ENCODE measurements at places on chromosomes 3 and 15.

DNA sequence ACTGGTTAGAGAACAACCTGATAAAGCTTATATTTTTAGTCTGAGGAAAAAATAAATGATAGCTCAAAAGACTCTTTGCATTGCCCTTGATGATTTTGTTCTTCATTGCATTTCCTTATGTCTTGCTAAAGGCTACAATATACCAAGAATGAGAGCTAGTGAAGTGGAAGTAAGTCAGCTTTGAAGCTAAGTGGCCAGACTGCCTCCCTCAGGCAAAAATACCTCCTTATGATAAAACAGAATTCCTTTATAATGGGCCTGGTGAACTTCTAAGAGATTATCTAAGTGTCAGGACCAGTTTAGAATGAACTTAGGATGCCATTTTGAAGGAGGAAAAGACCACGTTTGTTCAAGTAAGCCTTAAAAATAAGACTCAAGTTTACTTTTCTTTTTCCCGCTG is 678.4 kb downstream of the ROBO2 start:
- no peak for DNase-seq

DNA sequence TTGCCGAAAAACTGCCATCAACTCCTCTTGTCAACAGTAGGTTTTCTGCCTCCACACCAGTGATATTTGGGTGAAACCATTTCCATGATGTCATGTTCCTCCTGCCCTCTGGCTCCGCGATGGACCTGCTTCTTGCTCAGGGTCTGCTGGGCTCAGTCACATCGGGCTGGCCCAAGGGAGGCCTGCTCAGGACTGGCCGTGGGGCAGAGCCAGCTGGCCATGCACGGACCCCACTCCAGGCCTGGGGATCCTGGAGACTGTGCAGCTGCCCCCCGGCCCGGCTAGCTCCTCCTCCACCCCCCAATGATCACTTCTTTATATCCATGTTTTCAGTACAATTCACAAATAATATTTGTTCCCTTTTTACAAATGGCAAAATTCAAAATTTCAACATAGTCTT is 270.3 kb upstream of the CCDC54 start:
- DNase-seq: no peak

GRCh38 chr15:61137105-61137792 is 91.9 kb downstream of the RORA start:
- DNase-seq: no peak

GRCh38 chr3:100256731-100257151 is 4.1 kb upstream of the TBC1D23 start:
- DNase-seq: no peak

- DNase-seq: no peak
These were observed 96.5 kb downstream of the FSIP1 start for GRCh38 chr15:39685999-39686613.

GRCh38 chr3:2599471-2599870 is 500.8 kb downstream of the CNTN4 start:
- DNase-seq: no peak

DNA sequence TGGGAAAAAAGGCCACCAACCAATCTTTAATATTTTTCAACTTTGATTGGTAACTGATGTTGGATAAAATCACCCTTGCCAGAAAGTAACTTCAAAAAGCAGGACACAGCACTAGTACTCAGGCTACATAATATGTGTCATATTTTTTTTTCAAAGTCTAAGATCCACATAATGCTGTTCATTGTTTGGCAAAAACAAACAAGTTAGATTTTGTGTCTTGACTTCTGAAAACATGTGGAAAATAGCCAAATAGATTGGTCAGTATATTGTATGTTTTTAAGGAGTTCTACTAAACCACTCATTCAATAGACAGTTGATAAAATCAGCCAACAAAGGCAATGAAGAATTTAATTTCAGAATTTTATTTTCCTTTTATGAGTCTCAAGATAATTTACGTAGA is 111.7 kb upstream of the CCDC54 start:
- no peak for DNase-seq

GRCh38 chr3:42387802-42388651 is 22.4 kb downstream of the LYZL4 start:
- DNase-seq: no peak

DNA sequence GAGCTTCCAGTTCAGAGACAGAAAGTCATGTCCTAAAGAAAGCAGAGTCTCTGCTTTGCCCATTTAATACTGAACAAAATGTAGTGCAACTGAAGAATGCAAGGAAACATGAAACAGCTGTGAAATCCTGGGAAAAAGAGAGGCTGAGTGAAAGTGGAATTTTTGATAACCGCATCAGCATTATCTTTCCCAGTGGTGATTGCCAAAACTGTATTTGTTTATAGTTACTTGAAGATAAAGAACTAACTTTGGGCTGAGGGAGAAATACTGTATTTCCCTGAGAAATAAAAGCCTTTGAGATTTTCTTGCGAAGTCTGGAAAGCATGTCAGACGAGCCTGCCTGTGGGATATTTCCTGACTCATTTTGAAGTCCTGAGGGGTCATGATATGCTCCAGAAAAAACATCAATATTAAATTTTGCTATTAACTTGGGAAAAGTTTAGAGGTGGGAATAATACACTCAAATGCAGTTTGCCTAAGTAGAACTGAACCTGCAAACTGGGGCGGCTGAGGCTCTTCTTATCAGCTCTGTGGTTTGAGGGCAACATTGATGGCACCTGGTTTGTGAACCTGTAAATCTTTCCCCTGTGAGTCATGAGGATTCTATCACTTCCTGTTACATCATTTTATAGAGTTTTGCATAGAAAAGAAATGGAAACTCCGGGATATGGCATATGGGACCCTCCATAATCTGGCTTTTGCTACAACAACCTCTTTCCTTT is 855.3 kb downstream of the MCTP2 start:
- DNase-seq: no peak

GRCh38 chr3:50674349-50675178 is at the start of gene DOCK3:
TSS of gene DOCK3 (plus strand) at chr3:50674927. CDS start at chr3:50675264, 337 bp downstream.
- peak; percentile 48 for DNase-seq

GRCh38 chr15:41043276-41043951 is 72.7 kb downstream of the INO80 start:
- no peak for DNase-seq

- no peak for DNase-seq
These were observed 3.5 kb downstream of the PLA1A start for GRCh38 chr3:119601154-119601553.

- no peak for DNase-seq
These were observed 285.1 kb downstream of the LPP start for GRCh38 chr3:188439080-188439479.

- DNase-seq: no peak
These were observed 357.7 kb downstream of the OTOL1 start for GRCh38 chr3:161854232-161854771.

DNA sequence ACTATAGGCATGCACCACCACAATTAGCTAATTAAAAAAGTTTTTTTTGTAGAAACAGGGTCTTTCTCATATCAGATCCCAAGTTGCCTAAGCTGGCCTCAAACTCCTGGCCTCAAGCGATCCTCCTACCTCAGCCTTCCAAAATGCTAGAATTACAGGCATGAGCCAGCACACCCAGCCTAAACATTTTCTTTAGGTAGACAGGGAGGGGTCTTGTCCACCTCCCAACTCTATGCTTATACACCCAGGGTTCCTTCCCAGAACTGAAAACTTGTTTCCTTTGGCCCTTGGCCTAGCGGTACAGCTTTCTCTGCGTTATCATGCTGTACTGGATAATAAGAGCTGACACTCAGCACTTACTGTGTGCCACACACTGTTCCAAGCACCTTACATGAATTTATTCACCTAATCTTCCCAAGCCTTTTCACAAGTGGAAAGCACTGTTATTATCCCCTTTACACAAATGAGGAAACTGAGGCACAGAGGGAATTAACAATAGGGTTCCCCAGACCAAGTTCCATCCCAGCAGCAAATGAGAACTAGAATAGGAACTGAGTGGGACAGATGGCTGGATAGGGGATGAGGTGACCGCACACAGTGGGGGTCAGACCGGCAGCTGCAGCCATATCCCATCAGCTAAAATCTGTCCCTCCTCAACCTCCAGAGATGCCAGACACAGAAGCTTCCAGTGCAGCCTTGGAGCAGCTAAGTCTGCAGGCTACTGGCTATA is 150.8 kb downstream of the MEGF11 start:
- no peak for DNase-seq

GRCh38 chr3:160973067-160973809 is 131.9 kb downstream of the B3GALNT1 start:
- no peak for DNase-seq

GRCh38 chr3:134354612-134355251 is 19.5 kb downstream of the AMOTL2 start:
- DNase-seq: no peak

DNA sequence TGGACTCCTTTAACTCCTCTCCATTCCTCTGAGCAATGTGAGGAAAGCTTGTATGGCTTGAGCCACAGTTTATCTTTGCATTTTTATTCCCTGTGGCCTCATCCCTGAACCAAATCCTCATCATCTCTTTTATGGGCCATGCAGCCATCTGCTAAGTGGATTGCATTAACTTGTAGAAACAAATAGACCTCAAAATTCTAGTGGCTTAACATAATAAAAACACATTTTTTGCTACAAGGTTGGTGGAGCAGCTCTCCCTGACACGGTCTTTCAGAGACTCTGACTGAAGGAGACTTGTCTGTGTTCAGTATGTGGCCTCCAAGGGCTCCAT is 135.3 kb downstream of the RPL22L1 start:
- DNase-seq: no peak

DNA sequence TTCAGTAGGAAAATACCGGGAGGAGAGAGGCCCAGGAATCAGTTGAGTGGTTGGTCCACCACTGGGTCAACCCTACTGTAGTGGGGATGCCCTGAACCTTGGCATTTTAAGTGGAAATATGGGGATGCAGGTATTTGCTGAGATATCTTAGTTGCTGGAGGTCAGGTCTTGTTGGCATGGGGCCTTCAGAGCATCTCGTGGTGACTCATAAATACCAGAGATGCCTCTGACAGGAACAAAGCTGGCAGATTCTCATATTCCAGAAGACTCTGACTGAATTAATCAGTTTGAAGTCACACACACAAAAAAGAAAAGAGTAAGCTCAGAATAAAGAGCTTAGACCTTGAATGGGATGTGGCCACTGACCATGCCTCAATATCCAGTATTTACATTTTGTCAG is 91.6 kb downstream of the CACNA2D3 start:
- no peak for DNase-seq

DNA sequence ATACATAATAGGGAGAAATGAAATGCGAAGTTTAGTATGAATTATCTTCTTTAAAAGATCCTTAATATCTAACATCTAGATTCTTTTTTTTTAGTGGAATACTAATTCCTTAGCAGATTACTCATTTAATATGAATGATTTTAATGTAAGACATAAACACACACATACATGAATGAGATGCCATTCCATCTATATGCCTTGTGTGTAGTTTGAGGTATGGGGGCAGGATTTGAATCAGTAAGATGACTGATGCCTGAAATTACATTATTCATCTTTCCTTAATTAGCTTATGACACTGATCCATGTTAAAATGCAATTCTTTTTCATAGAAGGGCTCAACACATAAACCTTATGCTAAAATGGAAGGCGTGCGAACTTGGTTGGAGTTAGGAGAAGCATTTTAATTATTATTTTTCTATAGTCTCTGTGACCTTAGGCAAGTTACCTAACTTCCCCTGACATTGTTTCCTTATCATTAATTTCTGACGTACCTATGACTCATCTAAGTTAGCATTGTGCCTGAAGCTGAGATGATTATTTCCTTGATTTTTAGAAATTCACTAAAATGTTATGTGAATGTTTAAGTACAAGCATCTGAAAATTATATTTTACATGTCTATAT is 10.8 kb upstream of the BNIP2 start:
- DNase-seq: no peak

DNA sequence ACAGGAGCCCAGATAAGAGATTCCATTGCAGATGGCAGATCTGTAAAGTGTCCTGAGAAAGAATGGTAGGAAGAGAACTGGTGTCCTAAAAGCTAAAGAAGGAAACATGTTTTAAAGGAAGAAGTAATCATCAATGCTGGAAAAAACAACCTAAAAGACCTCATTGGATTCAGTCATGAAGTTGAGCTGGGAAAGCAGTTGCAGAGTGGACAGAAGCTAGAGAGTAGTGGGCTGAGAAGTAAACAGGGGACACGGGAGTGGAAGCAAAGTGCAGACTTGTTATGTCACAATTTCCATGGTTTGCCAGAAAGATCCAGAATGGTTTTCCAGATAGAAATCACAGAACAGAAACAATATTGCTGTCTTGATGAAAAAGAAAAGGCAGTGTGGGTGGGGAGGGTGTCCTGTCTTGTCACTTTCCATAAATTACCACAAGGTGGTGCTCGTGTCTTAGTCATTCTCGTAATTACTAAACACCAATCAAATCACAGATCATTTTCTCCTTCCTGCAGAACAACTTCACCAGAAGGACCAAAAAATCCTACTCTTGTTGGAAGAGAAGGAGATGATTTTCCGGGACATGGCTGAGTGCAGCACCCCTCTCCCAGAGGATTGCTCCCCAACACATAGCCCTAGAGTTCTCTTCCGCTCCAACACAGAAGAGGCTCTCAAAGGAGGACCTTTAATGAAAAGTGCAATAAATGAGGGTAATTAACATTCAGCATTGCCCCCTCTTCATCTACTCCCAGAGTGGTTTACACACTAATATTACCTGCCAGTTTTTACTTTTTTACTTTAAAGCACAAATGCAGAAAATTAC is 64.5 kb downstream of the KLHL25 start:
- DNase-seq: no peak

- no peak for DNase-seq
These were observed 1.1 kb downstream of the DCUN1D1 start for GRCh38 chr3:182979103-182979673.

- no peak for DNase-seq
These were observed 28.6 kb upstream of the NDUFB4 start for GRCh38 chr3:120567370-120568201.

DNA sequence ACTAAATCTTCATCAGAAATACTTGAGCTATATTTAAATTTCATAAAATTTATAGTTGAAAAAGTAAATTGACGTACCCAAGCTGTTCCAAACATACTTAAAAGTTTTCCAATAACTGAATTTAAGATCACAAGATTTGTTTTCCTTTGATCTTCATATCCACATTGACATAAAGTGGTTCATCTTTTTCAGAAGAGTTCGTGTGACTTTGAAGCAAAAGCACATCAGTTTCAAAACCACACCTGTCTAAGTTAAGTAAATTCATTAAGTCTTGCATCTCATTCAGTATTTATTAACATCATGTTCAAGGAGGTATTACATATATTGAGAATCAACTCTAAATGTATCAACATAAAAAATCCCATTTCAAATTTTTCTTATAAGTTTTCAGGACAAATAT is 79.5 kb downstream of the BFSP2 start:
- no peak for DNase-seq

DNA sequence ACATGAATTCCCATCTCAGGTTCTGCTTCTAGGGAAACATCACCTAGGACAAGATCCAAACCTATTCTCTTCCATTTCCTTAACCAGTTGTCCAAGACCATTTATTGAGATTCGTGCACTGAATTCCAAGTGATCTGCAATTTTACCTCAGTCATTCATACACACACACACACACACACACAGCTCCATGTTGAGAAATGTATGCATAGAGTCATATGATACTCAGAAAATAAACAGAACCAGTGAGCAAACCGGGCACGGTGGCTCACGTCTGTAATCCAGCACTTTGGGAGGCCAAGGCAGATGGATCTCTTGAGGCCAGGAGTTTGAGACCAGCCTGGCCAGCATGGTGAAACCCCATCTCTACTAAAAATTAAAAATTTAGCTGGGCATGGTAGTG is 6.1 kb upstream of the KPNA1 start:
- DNase-seq: no peak
